Fibroblast of upper back skin (primary cell): ENCODE measurements at places on chromosomes 5 and 9.

DNA sequence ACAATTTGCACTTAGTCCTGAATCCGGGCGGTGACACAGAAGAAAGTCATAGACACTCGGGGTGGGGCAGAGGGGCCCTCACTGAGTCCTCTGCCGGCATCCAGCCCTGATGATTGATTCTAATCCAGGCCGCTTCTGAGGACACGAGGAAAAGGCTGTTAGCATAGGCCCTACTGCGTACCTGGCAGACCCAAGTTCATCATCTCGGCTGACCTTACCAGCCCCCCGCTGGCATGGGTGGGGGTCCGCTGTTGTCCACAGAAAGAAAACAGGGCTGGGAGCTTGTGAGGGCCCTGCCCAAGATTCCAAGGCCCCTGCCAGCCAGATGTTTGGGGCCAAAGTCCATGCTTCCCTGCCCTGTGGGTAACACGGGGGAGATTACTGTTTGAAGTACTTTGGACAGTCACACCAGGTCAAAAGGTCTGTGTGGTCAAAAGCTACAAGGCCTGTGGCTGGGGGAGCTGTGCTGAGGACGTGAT lies 24.5 kb downstream of the ERGIC1 start:
- no peak for DNase-seq

- no peak for DNase-seq
These were observed 12.0 kb downstream of the ZNF622 start for GRCh38 chr5:16453609-16454008.

DNA sequence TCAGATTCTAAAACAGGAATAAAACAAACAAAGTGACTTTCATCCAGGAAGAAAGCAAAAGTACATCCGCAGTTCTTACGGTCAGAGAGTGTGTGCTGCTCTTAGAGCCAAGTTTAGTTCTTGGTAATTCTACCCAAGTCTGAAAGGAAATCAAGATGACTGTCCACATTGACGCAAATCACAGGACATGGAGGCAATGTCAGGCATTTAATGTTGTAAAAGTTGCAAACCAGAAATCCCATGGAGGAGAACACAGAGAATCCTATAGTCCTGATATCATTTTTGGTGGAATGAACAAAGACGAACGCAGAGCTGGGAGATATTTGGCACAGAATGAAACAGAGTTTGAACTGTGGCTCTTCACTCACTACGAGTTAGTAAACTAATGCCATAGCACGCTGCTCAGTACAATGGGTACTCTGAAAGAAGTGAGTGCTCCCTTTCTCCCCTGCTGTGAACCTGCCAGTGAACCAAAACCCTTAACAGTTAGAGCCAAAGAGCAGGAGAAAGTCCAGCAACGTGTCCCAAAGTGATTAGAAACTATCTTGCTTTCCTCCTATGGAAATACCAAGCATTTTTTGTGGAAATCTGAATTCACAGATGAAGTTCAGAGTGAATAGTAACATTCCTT lies 74.3 kb downstream of the MUSK start:
- peak; percentile 84 for DNase-seq

- DNase-seq, result peak; percentile 77
These were observed 318.4 kb downstream of the PSAT1 start for GRCh38 chr9:78615372-78615771.

DNA sequence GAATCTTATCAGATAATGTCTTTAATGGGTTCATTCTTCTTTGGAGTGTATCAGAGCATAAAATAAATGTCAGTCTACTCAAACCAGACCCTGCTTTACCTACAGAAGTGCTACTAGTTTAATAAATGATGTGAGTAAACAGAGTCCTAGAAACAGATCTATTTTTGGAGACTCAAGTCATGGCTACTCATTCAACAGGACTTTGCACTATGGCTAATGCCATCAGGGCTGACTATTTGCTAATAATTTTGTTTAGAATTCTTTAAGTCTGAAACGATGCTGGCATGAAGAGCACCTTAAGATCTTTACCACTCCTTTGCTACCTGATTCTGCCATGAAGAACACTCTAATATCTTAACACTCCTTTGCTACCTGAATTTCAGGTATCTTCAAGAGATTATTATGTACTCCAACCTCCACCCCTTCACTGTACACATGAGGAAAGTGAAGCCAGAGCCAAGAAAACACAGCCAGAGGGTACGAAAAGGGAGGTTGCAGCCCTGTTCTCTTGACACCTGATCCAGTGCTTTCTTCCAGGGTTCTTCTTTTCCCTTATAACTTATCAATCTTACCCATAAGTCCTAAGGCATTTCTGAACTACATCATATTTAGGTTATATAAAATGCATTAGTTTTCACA lies 62.4 kb downstream of the ZNF608 start:
- no peak for DNase-seq

DNA sequence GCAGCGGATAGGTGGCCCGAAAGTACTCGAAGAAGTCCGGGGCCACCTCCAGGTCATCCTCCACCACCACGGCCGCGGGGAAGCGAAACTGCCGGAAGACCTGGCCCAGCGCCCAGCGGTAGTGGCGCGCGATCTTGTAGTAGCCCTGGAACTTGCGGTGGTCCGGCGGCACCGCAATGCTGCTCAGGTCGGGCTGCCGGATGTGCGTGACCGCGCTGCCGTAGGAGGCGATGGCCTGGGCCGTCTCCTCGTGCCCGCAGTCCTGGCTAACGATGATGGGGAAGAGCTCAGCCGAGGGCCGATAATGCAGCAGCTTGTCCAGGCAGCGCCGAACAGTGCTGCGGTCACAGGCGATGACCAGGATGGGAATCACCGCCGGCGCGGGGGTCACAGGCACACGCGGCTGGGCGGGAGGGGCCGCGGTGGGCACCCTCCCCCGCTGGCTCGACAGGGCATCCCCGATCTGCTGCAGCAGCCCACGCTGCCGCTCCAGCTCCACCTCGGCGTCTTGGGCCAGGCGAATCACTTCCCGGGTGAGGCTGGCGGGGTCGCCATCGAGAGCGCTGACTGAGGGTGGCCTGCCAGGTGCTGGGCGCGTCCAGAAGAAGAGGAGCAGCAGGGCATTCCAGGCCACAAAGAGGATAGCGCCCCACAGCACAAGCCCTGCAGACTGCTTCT lies 10.2 kb downstream of the MGAT1 start:
- DNase-seq, result no peak

GRCh38 chr9:105901514-105902109 lies 207.3 kb downstream of the TMEM38B start:
- peak; percentile 68 for DNase-seq

GRCh38 chr5:128469912-128470311 lies 68.1 kb downstream of the FBN2 start:
- peak; percentile 56 for DNase-seq

- no peak for DNase-seq
These were observed 22.6 kb downstream of the B4GALT1 start for GRCh38 chr9:33144551-33144950.

DNA sequence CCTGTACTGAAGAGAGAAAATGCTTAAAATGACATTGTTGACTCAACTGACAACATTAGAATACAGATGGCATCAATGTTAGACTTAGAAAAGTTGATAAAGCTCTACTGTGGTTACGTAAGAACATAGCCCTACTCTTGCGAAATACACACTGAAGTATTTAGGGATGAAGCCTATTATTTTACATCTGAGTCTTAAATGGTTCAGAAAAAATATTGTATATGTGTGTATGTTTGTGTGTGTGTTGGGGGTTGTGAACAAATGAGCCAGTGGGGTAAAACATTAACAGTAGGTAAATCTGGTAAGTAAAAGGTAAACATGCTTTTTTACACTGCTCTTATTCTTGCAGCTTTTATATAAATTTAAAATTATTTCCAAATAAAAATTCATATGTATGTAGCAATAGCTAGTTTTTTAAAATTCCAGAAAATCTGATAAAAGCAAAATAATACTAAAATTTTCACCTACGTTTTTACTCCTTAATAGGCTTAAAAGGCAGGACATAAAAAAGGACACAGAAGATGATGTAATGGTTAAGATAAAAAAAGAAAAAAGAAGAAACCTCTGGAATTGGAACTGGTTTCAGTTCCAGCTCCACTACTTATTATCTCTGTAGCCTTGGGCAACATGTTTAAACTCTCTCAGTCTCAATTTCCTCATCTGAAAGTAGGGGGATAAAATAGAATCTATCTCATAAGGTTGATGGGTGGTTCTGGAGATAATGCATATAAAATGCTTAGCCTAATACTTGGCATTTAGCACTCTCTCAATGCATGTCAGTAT lies 44.3 kb downstream of the GARNL3 start:
- peak; percentile 41 for DNase-seq

DNA sequence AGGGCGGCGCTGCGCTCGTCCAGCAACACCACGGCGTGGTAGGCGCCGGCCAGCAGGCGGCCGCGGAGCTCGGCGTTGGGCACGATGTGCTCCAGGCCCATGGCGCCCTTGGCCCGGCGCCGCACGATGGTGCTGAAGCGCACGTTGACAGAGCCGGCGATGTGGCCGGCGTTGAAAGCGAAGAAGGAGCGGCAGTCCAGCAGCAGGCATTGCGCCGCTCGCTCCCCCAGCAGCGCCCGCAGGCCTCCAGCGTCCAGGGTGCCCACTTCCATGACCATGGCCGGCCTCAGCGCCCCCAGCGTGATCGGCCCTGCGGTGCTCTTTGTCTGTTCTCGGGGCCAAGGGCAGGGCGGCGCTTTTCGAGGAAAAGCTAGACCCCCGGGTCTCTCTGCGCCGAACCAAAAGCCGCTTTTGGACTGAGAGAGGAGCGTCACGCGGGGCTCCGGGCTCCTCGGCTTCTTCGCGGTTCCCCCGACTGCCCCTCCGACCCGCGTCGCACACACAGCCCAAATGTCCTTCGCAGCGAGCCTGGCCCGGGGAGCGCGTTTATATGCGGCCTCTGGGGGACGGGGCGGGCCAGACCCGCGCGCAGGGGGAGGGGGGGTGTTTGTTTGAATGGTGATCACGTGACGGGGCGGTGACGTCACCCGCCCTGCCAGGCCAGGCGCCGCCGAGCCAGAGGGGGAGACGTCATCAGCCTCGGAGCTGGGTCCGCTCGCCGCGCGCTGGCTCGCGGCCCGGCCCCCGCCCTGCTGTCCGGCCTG lies at the start of gene DUSP1:
Gene DUSP1, minus strand, starts transcription at position 521 of the 764 bp plus-strand sequence. Its CDS starts 243 bp downstream, at position 278.
- peak; percentile 98 for DNase-seq

DNA sequence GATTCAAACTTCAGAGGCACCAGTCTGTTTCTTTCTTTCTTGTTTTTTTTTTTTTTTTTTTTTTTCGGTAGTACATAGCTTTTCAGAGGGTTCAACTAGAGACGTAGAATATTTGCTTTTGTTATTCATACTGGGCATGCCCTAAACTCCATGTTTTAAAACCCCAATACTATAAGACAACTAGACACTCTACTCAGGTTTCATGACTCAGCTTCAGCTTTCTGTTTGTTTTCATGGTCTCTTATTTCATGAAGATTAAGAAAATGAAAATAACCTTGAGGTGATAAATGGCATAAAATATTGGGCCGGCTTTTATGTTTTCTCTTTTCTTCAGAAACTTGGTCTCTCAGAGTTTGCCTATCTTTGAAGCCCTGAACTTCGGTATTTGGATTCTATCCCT lies 2126.3 kb upstream of the ACO1 start:
- no peak for DNase-seq

DNA sequence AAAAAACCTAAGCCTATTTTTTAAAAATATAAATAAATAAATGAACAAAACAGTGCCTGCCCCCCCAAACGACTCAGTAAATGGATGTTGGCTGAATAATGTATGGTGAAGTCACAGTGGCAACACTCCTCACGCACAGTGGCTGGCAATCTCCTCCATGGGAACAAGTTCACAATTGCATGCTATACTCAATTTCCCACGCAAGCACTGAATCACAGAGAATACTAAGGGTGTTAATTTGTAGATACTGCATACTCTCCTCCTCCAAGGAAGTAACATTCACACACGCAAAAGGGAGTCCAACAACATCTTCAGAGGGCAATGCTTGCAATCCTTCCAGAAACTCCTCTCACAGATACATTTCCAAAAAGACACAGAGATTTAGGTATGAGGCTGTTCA lies 47.5 kb downstream of the SERINC5 start:
- DNase-seq, result no peak

DNA sequence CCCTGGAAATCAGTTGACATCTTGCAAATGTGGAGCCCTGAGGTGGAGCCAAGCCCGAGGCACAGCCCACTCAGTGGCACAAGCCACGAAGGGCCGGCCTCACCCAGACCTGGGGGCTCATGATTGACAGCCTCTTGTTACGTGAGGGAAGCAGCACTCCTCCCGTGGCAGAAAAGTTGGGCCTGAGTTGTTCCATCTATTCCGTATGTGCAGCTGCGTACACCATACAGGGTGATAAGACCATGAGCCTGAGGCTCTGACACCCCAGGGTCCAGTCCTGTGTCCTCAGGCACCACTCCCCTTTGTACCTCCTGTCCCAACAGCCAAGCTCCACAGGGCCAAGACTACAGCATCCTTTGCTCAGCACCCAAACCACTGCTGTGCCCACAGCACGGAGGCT lies 1.9 kb upstream of the ORM2 start:
- DNase-seq, result no peak

DNA sequence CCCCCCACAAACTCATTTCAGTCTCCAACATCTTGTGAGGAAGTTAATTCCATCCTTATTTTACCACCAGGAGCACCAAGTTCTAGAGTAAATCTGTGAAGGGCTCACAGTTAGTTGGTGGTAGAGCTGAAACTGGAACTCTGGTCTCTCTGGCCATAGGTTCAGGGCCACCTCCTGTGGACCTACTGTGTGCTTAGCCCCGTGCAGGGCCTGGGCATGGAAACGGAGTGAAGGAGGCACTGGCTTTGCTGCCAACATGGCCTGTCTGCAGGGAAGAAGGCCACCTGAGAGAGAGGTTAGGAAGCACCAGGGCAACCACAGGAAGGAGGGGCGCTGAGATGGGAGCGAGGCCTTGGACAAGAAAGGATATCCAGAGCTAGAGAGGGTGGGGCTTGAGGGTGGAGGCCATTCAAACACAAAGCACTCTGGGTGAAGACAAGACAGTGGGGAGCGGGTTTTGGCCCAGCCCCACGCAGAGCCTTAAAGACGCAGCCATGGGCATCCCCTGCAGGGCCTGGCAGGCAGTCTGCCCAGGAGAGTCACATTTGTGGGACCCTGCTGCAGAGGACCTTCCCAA lies 16.0 kb upstream of the DAB2IP start:
- DNase-seq, result no peak

GRCh38 chr5:177308740-177309139 lies 3.0 kb downstream of the MXD3 start:
- no peak for DNase-seq
